ENCODE measurements at places on chromosomes 6 and 20. TPM values are rescaled to one million over a fixed set of nuclear protein-coding genes. Genes with fewer than 3 reads are reported as not detected.

COL9A1 gene
- not detected for total RNA-seq

GRCh38 chr6:160999516-160999915, 7.9 kb downstream of the MAP3K4 start:
- DNase-seq, result no peak

CITED2 gene
- total RNA-seq, result 114 TPM

GRCh38 chr20:18634501-18634900, 46.6 kb downstream of the DTD1 start:
- no peak for DNase-seq

- DNase-seq, result peak; percentile 79
Measured at GRCh38 chr20:50169329-50169823, 15.9 kb upstream of the PEDS1 start.

GRCh38 chr20:59402681-59403080, 102.3 kb downstream of the EDN3 start:
- DNase-seq, result peak; percentile 14

PPP1R3G gene
- total RNA-seq, result not detected

DNA sequence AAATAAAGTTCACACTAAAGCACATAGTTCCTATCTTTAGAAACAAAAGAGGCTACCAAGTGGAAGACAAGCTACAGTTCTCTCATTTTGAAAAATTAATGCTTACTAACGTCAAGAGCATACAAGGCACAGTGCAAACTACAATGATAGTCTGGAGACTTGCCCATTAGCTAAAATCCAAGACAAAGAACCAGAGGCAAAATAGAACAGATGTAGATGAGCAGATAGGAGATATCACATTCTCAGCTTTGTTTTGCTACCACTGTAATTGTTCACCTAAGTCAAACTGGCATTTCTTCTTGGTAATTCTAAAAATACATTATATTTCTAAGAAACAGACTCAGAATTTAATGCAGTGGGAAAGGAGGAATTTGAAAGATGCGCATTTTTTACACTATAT, 5.2 kb downstream of the TMEM30A start:
- no peak for DNase-seq

PARD6B gene
- total RNA-seq, result 12.7 TPM

DNA sequence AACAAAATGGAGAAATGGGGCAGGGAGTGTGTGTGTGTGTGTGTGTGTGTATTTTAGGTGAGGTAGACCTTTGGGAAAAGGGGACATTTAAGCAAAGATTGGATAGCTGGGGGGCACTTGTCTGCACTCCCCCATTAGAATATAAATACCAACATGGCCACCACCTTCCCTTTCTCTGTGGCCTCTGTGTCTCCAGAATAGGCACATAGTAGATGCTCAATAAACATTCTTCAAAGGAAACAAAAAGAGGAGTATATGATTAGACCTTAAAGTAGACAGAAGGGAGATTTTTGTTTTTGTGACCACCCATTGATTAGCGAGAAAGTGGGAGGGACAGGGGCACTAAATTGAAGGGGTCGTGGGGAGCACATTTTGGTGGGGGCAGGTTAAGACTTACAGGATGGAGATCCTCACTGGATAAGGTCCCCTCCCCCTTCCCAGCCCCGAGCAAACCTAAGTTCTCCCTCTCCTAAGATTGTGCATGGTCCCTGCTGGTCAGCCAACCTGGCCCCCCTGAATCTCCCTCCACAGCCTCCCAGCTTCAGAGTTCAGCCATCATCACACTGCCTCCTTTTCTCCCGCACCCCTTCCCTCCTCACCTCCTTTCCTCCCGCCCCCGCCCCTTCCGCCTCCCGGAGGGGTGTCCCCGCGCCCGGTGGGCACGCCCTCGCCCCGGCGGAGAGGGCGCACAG, 514 bp upstream of the TSHZ2 start:
- DNase-seq, result peak; percentile 5

PNPLA1 gene
- not detected for total RNA-seq

MUCL3 gene
- total RNA-seq, result not detected

MLIP gene
- not detected for total RNA-seq

- no peak for DNase-seq
Measured at GRCh38 chr6:139533573-139534471, 159.4 kb upstream of the CITED2 start.

GPLD1 gene
- 1.4 TPM for total RNA-seq

- DNase-seq, result no peak
Measured at GRCh38 chr6:105282631-105283585, 103.1 kb upstream of the POPDC3 start.

APCDD1L gene
- not detected for total RNA-seq

LY86 gene
- 1.0 TPM for total RNA-seq

- DNase-seq, result no peak
Measured at GRCh38 chr6:80165819-80166218, 59.3 kb downstream of the BCKDHB start.

GRCh38 chr6:30883685-30884520, at the start of gene DDR1:
Gene DDR1, plus strand, starts transcription at chr6:30884519. Its CDS starts 4,211 bp downstream, at chr6:30888730.
- DNase-seq, result peak; percentile 39

GRCh38 chr6:90401933-90402830, 105.5 kb upstream of the BACH2 start:
- peak; percentile 56 for DNase-seq

- no peak for DNase-seq
Measured at GRCh38 chr20:48668451-48668946, 159.3 kb downstream of the PREX1 start.

DNA sequence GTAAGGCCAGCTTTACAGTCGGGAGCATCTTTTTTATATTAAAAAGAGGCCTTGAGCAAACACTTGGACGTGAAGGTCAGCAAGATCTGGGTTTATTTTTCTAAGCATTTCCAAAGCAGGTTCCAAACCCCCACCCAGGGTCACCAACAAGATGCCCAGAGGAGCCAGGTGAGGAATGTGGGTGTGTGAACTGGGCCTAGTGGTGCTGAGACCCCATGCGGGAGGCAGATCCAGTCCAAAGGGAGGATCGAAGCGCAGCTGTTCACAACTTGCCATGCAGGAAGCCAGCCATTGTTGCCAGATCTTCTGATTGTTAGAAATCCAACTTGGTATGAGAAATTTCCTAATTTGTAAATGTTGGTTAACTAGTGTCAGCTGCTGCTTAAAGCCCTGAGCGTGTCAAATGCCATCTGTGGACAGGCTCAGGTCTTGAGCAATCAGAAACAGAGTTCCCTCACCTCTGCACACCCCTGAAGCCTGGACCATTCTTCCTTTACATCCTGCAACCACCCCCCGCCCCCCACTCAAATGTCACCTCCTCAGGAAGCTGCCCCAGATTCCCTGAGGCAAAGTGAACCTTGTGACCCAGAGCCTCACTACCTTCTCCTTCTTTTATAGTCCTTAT, 46.5 kb downstream of the NFATC2 start:
- DNase-seq, result no peak

RAD21L1 gene
- total RNA-seq, result 0.78 TPM

CDSN gene
- not detected for total RNA-seq

GRCh38 chr20:41080866-41081265, 52.2 kb downstream of the TOP1 start:
- DNase-seq, result no peak

DNA sequence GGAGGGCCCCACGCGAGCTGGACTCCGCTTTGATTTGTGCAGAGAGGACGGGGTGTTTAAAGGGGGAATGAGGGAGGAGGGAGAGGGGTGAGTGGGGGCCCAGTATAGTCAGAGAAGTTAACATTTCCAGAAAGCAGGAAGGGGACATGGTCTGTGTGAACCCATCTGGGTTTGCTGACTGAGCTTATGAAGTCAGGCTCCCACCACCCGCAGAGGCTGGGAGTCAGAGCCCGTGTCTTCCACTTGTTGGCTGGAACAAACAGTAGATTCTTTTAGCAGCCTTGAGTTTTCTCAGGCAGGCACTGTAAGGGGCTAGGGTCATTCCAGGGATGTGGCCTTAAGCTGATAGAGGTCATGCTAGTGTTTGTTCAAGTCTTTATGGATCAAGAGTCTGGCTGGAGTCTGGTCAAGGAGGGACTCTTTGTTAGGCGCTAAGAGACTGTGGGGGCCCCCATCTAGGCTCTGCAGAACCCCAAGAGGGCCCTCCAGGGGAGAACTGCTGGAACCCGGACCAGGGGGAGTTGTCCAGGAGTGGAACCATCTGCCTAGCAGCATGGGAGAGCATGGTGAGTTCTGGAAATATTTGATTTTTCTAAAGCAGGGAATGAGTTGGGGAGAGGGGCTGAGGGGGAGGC, 31.1 kb upstream of the FOXQ1 start:
- DNase-seq, result no peak

- no peak for DNase-seq
Measured at GRCh38 chr20:33518071-33518470, 28.2 kb downstream of the CBFA2T2 start.

- no peak for DNase-seq
Measured at GRCh38 chr6:7392402-7392801, 2.8 kb downstream of the RIOK1 start.

ZFP57 gene
- not detected for total RNA-seq

COL21A1 gene
- not detected for total RNA-seq

ADGRF1 gene
- not detected for total RNA-seq

Data from CD4-positive, alpha-beta memory T cell (primary cell).